Hypothalamus (tissue), 51 donors: ENCODE measurements at places on chromosomes 16 and 17.

GRCh38 chr17:4501295-4501949, 2.7 kb downstream of the SPNS2 start:
- no peak for DNase-seq

DNA sequence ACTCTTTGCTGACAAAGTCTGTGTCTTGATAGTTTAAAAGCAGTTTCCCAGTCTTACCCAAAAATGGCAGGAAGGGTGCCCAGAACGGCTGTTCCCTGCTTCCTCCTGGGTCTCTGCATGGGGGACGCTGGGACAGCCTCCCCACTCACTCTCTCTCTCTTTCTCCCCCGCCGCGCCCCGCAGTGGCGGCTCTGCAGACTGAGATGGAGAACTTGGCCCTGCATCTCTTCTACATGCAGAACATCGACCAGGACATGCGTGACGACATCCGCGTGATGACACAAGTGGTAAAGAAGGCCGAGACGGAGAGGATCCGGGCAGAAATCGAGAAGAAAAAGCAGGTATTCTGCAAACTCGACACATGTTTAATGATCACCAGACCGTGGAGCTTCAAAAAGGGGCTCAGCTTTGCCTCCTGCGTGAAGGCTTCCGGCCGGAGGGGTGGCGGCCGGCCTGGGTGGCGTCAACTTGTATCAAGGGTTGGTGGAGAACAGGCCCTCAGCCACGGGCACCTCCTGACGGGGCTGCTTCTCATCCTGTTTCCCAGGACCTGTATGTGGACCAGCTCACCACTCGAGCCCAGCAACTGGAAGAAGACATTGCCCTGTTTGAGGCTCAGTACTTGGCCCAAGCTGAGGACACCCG, 22.0 kb downstream of the CCDC40 start:
- DNase-seq, result no peak

DNA sequence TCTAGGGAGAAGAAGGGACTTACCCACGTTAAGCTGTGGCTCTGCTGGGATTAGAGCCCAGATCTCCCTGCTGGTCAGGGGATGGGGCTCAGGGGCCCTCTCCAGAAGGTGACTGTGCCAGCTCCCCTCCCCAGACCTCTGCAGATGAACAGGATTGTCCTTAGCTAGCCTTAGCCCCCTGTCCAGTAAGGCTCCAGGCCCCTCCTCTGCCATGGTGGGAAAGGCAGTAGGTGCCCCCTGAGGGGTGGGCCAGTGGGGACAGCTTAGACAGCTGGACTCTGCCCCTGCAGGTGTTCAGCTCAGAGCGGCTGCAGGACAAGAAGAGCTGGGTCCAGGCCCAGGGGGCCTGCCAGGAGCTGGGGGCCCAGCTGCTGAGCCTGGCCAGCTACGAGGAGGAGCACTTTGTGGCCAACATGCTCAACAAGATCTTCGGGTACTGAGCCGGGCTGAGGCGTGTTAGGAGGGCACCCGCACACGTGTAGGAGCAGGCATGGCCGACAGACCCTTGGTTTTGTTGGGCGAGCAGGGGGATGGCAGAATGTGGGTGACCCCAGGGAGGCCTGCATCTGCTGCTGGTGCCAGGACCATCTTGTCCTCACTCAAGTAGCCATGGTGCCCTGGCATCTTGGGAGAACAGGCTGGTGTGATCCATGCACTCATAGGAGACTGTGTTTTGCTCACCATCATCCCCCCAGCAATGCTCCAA, 50.9 kb downstream of the MRC2 start:
- no peak for DNase-seq

DNA sequence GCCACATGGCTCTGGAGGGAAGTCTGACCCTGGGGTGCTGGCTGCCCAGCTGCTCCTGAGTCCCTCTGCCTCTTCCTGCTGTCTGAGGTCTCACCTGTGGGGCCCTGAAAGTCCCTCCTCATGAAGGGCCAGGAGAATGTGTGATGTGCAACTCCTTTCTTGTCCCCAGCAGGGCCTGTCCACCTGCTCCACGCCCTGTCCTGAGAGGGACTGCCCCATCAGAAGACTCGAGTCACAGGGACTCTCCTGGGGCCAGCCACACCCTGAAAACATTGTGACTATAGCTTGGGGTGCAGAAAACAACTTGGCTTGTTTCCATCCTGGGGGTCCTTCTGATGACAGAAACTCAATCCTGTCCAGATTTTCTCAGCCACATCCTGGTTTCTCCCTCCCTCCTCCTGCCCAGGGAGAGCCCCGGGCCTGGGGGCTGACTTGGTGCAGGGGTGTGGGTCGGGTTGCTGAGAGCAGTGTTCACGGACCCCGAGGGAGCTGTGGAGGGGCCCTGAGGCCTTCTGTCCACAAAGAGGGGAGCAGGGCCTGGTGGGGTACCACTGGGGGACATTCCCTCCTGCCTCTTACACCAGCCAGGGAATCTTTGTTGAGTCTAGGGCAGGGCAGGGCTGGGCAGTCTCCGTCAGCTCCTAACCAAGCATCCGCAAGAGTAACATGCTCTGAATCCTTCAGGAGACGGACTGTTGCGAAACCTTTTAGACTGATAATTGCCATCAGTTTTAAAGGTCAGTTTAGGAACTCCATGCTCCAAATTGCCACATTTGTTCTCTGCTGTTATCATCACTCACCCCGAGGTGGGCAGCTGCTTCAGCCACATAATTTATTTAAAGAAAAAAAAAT, 45.9 kb downstream of the NT5M start:
- no peak for DNase-seq

- no peak for DNase-seq
Measured at GRCh38 chr17:18039535-18040260, 490 bp downstream of the GID4 start.

- DNase-seq, result peak; percentile 74
Measured at GRCh38 chr16:71808593-71809459, at the start of gene AP1G1. Gene AP1G1, minus strand, starts transcription at chr16:71808834. Its CDS starts 19,355 bp downstream, at chr16:71789479.

DNA sequence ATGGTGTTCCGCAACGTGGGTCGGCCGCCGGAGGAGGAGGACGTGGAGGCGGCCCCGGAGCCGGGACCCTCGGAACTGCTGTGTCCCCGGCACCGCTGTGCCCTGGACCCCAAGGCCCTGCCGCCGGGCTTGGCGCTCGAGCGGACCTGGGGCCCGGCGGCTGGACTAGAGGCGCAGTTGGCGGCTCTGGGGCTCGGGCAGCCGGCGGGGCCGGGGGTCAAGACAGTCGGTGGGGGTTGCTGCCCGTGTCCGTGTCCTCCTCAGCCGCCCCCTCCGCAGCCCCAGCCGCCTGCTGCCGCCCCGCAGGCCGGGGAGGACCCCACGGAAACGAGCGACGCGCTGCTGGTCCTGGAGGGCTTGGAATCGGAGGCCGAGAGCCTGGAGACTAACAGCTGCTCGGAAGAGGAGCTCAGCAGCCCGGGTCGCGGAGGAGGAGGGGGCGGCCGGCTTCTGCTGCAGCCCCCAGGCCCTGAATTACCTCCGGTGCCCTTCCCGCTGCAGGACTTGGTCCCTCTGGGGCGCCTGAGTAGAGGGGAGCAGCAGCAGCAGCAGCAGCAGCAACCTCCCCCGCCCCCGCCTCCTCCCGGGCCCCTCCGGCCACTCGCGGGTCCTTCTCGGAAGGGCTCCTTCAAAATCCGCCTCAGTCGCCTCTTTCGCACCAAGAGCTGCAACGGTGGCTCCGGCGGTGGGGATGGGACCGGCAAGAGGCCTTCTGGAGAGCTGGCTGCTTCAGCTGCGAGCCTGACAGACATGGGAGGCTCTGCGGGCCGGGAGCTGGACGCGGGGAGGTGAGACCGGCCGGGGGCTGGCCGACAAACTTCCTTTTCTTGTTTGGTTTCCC, 821 bp downstream of the SOCS7 start:
- DNase-seq, result no peak

DNA sequence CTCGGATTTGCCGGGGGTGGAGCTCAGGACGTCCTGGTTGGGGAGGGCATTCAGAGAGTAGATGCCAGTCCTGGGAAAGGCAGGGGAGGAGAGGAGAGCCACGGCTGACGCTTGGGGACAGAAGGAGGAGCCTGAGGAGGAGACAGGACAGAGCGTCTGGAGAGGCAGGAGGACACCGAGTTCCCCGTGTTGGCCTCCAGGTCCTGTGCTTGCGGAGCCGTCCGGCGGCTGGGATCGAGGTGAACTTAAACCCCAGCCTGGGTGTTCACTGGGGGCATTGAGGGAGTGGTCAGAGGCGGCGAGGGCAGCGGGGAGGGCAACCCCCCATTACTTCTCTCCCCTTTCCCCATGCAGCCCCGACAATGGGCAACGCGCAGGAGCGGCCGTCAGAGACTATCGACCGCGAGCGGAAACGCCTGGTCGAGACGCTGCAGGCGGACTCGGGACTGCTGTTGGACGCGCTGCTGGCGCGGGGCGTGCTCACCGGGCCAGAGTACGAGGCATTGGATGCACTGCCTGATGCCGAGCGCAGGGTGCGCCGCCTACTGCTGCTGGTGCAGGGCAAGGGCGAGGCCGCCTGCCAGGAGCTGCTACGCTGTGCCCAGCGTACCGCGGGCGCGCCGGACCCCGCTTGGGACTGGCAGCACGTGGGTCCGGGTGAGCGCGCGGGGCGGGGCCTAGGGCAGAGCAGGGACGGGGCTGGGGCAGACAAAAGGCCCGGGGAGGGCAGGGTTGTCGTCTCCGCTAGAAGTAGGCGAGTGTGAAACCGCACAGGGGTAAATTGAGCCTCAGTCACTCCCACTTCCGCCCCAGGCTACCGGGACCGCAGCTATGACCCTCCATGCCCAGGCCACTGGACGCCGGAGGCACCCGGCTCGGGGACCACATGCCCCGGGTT, 3.7 kb downstream of the NOL3 start:
- peak; percentile 83 for DNase-seq

DNA sequence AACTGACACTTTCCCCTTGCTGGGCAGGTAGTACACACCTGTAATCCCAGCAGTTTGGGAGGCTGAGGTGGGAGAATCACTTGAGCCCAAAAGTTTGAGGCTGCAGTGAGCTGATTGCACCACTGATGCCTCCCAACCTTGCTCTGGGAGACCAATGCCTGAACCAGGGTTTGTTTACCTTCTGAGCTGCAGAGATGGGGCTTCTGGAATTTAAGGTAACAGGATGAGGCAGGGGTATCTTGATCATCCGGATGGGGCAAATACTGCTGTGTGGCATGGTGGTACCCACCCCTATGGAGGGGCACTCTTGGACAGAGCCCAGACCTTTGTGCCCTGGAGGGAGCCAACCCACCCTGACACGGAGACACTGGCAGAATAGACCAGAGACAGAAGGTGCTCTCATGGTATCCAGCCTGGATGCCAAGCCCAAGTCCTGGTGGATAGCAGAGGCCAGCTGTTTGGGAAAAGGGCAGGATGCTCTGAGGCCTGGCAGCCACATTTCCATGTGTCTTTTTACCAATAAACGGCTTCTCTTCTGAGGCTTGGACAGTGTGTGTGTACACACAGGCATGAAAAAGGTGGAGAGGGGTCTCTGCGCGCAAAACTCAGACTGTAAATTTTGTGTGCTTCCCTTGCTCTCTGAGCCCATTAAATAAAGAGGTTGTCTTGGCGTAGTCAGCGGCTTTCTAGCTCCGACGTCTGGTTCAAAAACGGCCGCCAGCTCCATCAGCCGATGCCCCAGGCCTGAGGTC, 4.4 kb downstream of the ZNF48 start:
- no peak for DNase-seq

- no peak for DNase-seq
Measured at GRCh38 chr16:13909872-13910303, 10.1 kb upstream of the ERCC4 start.

DNA sequence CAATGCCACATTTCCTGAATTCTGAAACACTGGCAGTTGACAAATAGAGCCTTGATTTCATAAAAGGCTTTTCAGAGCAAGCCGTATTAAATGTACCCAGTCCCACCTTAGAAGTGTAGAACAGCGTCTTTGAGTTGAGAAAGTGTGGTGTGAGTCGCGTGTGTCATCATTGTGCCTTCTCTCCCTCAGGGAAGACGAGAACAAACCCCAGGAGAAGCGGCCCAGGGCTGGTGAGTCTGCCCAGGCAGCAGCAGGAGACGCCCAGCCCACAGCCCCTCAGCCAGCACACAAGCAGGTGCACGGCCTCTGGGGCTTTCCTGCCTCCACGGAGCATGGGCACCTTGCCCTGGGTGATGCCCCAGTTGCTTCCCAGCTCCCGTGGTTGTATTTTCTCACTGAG, 34.0 kb downstream of the CIBAR2 start:
- DNase-seq, result no peak

GRCh38 chr17:58329035-58329809, 627 bp upstream of the TSPOAP1 start:
- DNase-seq, result peak; percentile 45

DNA sequence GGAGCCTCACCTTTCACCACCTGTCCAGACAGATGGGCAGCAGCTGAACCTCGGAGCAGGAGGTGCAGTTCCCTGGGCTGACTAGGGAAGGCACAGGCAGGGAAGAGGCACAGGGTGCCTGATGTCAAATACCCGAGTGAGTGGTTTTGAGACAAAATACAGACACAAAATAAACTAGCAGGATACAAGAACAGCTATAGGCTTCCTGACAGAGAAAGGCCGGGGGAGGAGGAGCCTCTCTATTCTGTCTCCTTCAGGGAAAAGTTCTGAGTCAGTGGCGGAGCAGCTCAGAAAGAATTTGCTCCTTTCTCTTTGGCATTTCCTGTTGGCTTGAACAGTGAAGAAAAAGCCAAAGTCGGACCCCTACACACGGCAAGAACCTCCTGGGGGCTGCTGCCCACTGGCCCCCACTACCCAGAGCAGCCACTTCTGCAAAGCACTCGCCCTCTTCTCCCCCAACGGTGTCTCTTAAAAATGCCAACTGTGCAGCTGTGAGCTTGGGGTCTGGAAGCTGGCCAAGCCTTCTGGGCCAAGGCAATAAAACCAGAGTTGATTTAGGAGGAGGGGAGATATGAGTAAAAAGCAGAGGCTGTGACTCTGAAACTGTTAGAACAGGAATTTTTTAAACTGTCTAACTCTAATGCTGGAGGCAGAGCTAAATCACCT, 14.4 kb upstream of the FAAP100 start:
- peak; percentile 20 for DNase-seq
